ENCODE measurements at places on chromosomes 11 and 22. TPM values are rescaled to one million over a fixed set of nuclear protein-coding genes. Genes with fewer than 3 reads are reported as not detected.

Gene GAS2
- 1.2 TPM for polyA plus RNA-seq

Gene CHST1
- 0.60 TPM for polyA plus RNA-seq

Gene LRRC56
- 5.9 TPM for polyA plus RNA-seq

Gene GRAP2
- polyA plus RNA-seq, result 0.46 TPM

Gene BIRC2
- polyA plus RNA-seq, result 24.7 TPM

Gene ALDH3B1
- 7.8 TPM for polyA plus RNA-seq

Gene DGAT2
- 16.5 TPM for polyA plus RNA-seq

Gene C11orf52
- 6.3 TPM for polyA plus RNA-seq

Gene PDE3B
- polyA plus RNA-seq, result 13.5 TPM

Gene DEFB131B
- not detected for polyA plus RNA-seq

Gene MMP7
- polyA plus RNA-seq, result not detected

Gene NXPE1
- 18.0 TPM for polyA plus RNA-seq

Gene PDE2A
- polyA plus RNA-seq, result 1.8 TPM

Gene NXPE4
- polyA plus RNA-seq, result 46.8 TPM

All from sigmoid colon (tissue), 7 donors.